CD4-positive, alpha-beta T cell treated with Interleukin-4 for 4 hours (primary cell): ENCODE measurements at places on chromosomes 1 and 21.

- DNase-seq = no peak
Observed at GRCh38 chr1:90391126-90391525, 326.0 kb downstream of the BARHL2 start.

DNA sequence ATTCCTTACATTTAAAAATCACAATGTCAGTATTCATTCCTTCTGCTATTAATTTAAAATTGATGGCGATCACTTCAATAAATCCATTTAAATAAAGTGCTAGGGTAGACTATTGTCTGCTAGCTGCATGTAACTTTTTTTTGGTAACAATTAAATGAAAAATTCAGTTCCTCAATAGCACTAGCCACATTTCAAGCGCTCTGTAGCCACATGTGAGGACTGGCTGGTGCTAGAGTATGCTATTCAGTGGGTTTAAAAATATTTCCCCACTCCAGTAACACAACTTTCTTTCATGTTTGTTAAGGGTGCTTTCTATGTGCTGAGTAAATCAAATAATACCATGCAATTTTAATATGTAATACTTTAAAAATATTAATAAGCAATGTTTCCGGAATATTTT, 108.2 kb downstream of the LTN1 start:
- no peak for DNase-seq

GRCh38 chr1:93839753-93840152, 39.3 kb downstream of the DNTTIP2 start:
- no peak for DNase-seq

- DNase-seq = peak; percentile 44
Observed at GRCh38 chr1:236282425-236282716, 613 bp upstream of the ERO1B start.

GRCh38 chr1:43786201-43786958, 79.0 kb downstream of the ST3GAL3 start:
- DNase-seq = no peak

DNA sequence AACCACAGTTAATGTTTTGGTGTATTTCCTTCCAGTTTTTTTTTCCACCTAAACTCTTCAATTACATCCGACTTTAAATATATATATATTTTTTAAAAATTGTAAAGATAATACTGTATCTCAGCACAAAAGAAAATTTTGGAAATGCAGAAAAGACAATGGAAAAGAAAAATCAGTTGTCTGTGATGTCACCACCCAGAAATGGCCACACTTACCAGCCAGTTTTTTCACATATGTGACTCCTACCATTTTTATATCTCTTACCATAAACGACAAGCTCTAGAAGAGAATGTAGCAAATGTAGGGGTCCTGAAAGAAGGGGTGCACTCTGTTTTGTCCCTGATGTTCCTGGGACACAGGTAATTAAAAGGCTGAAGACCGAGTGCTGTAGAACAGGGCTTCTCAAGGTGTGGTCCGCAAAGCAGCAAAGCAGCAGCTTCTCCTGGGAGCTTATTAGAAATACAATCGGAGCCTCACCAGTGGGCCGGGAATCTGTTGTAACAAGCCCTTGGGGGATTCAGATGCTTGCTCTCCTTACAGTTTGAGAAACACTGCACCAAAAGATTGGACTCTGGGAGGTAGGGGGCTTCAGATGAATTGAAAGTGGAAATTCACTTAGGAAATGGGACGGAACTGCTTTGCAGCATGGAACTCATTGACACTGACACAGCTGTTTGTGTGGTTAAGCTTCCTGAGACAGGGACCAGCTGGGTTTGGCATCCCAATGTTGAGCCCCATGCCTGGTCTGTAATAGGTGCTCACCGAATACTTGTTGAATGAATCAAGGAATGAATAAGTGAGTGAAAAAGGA, 44.1 kb downstream of the ALPL start:
- no peak for DNase-seq

GRCh38 chr1:92822879-92823278, 9.0 kb upstream of the RPL5 start:
- no peak for DNase-seq

DNA sequence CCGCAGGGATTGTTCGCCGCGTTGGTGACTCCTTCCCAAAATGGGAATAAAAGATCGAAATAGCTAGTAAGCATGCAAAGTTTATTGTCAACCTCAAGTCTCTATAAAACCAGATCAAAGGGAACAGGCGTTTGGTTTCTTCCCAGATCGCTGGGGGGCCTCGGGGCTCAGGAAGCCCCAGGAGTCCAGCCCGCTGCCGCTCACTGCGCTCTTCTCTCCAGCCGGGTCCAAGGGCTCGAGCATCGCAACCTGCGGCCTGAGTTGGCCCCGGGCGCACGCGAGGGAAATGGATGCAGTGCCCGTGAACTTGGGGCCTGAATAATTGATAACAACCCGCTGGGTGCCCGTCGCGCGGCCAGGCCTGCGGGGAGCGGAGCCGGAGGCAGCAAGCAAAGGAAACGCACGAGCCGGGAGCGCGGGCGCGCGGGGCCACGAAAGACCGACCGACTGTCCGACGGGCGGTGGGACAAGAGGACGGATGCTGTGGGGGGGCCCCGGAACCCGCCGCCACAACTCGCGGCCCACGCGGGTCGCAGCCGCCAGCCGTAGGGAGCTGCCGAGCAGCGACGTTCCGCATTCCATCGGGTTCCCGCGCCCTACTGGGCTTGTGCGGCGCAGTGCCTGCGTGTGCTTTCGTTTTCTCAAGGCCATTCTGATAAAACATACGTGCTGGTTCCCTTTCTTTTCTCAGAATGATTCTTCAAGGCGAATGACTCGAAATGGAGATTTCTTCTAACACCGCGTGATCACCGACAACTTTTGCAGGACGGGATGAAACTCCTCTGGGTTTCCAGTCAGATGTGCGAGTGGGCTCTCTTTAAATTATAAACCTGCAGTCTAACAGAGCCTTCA, 14.0 kb upstream of the ALX3 start:
- no peak for DNase-seq

- no peak for DNase-seq
Observed at GRCh38 chr1:84732520-84732919, 42.3 kb upstream of the SSX2IP start.

- no peak for DNase-seq
Observed at GRCh38 chr1:67239738-67240137, 67.9 kb upstream of the IL12RB2 start.

- peak; percentile 64 for DNase-seq
Observed at GRCh38 chr1:121516234-121516967, 331.6 kb downstream of the SRGAP2C start.

DNA sequence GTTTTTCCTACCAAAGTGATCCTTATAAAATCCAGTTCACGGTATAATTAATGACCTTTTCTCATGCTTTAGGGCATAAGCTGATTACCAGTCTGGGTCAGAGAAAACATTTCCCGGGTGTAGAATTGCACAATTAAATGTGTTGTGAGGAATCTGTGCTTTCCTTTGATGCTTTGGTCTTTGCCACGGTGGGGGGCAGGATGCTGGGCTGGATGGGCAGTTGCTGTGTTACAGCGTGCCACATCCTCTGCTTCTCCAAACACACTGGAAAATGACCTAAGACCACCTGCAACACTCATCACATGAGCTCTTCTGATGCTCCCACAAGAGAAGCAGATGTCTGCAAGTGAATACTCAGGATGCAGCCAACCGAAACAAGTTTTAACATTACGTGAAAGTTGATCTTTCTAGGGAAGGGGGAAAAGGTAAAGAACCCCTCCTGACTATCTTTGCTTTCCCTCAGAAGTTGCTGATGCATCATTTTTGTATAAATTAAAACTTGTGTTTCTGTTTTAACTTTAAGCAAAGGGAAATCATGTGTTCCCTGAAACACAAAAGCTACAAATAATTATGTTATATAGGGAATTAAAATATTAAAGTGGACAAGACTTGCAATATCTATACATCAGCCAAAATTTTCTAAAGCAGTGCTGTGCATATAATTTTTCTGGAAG, 515.3 kb upstream of the NR5A2 start:
- no peak for DNase-seq

DNA sequence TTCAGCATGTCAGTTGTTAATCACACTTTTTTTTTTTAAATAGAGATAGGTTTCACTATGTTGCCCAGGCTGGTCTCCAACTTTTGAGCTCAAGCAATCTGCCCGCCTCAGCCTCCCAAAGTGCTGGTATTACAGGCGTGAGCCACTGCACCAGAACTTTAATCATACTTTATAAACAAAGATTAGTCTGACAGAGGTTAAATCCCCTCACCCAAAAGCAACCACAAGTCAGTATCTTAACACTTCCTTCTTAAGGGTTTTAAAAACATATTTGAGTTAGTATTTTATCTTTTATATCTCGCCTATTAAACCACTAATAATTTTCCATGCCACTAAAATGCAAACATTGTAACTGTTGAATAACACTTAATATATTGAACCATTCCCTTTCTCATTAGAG, 70.2 kb downstream of the COP1 start:
- DNase-seq = no peak

DNA sequence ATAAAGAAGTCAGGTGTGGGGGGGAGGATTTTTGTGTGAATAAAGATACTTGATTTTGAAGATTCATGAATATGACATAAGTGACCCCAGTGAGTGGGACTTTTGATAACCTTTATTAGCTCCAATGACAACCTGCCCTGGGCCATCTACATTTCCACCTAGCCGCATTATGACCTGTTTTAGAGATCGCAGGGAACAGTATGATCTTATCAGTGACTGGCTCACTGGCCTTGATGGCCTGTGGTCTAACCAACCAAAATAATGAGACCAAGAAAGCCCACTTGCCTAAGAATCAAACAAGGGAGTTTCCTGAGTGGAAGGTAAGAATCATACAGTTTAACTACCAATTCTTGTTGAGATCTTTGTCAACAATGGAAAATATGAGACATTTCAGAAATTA, 1.8 kb downstream of the ELAPOR1 start:
- no peak for DNase-seq

DNA sequence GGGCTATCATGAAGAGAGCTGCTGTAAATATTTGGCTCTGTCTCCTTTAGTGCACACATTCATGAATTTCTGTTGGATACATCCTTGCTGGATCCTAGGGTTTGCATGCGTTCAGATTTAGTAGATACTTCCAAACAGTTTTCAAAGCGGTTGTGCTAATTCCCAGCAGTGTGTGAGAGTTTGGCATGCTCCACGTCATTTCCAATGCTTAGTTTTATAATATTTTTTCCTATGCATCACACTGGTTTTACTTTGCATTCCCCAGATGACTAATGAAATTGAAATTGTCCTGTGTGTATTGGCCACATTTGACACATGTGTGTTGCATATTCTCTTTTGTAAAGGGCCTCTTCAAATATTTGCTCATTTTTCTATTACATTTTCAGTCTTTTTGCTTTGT, 18.5 kb upstream of the AADACL3 start:
- no peak for DNase-seq

- DNase-seq = no peak
Observed at GRCh38 chr1:183638649-183639387, 3.2 kb upstream of the ARPC5 start.

DNA sequence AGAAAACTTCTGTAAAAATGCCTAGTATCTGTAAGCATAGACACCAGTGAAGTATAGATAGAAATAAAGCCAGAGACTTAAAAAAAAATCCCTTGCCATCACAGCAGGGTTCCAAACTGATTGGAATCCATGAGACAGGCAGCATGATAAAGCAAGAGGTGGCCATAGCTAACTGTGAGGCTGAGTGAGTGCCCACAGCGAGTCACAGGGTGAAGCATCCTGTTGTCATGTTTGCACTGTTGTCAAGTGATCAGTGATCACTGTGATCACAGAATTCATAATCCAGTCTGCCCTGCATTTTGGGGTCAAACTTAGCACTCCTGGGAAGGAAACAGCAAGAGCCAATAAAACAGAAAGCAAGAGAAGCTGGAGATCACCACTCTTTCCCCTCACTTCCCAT, 33.3 kb downstream of the LRRC8B start:
- no peak for DNase-seq

DNA sequence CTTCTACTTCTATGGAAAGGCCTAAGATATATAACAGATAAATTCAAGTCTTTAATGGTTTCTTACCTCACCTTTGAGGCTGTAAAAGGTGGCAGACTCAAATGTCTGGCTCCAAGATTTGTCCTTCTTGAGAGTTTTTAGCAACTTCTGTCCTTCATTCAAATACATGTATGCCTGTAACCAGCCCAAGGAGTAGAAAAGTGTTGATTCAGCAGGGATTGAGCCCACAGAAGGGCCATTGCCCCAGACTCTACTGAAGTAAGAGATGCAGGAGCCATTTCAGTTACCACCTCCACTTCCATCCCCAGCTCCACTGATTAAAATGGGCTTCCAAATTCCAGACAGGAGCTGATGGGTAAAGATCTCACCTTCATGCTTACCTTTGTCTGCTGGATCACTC, 80.0 kb downstream of the ADCY10 start:
- DNase-seq = no peak

DNA sequence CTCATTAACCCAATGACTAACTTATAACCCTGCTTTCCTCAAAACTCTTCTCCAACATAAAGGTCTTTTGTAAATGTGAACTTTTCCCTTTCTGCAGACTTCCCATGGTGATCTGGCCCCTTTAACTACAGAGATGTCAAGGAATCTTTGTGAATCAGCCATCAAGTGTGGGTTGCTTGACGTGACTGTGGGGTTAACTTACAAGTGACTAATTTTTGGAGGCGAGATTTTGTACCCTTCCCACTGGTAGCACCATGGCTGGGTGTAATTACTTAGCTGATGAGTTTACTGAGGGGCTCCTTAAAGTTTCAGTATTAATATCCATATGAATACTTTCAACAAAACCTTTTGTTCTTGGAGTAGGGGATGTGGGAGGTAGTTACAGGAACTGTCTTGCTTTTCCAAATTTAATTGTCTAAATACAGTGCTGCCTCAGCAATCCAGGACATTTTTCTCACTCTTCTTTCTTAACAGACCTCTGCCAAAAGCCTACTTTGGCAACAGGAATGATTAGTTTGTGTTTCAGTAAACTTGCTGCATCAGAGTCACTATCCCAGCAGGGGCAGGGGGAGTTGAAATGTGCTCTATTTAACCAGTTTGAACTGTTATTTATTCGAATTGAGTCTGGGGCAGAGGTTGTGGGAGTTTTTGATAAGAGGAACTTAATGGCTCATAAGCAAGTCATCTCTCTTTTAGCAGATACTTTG, 217.3 kb upstream of the FGGY start:
- DNase-seq = no peak

DNA sequence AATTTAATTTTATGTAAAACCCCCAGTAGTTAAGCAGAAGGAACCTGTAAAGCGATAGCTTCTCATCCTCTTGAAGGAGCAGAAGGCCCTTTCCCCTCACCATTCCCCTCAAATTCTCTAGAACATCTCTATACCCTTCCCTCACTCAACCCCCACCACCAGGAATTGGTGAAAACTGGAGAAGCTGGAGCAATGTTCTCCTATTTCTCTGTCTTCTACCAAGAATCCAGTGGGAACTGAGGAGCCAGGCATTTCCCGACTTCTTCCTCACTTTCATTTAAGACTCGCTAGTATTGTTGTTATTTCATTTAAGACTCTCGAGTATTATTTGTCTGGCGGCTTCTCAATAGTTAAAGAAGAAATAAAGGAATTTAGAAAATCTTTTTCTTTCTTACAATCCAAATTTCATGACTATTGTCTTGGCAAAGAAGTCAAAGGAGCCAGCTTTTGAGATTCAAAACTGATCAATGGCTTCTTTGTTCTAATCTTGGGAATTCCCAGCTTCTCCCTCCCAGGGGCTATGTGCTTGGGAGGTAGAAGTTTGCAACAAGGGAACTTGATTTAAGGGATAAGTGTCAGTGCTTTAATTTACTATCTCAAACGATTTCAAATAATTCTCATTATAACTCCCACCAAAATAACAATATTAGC, 253.3 kb upstream of the ADGRL2 start:
- DNase-seq = no peak
